Stimulated activated CD4-positive, alpha-beta T cell treated with anti-CD3 and anti-CD28 coated beads, Interleukin-4, amount 100 ng/mL, for 4 hours (primary cell): ENCODE measurements at places on chromosomes 6 and 20.

GRCh38 chr20:17958373-17959256, 10.0 kb downstream of the SNX5 start:
- DNase-seq = no peak

GRCh38 chr6:105994591-105995390, 91.3 kb upstream of the PRDM1 start:
- DNase-seq = peak; percentile 49

GRCh38 chr6:44001318-44002066, 125.8 kb downstream of the MRPL14 start:
- no peak for DNase-seq

GRCh38 chr20:4925842-4926530, 75.3 kb downstream of the SLC23A2 start:
- DNase-seq = no peak

GRCh38 chr20:9594284-9594875, 80.0 kb downstream of the LAMP5 start:
- no peak for DNase-seq

DNA sequence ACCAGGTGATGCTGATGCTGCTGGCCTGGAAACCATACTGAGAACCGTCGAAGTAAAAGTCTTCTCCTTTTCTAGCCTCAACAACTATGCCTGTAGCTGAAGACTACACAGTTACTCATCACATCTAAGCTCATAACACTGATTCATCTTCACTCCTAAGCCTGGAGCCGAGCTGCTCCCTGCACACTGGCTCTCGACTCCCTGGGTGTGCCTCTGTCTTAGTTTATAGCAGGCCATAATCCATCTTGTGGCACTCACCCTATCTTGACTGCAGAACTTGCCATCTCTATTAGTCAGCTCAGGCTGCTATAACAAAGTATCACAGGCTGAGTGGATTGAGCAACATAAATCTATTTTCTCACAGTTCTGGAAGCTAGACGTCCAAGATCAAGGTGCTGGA, 191.0 kb downstream of the UNC5CL start:
- DNase-seq = no peak

DNA sequence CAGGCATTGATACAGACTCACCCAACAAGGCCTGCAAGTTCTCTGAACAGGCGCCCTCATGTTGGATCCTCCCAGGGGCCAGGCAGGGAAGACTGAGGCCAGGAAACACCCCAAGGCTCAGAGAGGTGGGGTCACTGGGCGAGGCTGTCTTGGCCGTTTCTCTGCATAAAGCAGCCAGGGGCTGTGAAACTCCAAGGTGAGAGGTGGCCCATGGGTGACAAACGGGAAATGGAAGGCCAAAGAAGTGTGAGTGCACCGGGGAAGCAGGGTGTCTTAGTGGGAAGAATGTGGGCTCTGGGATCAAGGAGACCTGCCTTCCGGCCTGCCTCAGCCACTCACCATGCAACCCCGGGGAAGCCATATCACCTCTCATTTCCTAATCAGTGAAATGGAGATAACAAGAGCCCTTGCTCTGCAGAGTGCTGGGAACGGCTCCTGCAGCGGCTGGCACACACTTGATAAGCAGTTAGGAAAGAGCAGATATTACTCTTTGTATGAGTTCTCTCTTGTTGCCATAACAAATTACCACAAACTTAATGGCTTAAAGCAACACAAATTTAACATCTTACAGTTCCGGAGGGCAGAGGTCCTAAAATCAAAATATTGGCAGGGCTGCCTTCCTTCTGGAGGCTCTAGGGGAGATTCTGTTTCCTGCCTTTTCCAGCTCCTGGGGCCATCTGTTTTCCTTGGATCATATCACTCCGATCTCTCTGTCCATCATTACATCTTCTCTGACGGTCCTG, 168.6 kb downstream of the NFATC2 start:
- no peak for DNase-seq

- no peak for DNase-seq
These were observed 16.1 kb upstream of the ZNF76 start for GRCh38 chr6:35243386-35243958.

DNA sequence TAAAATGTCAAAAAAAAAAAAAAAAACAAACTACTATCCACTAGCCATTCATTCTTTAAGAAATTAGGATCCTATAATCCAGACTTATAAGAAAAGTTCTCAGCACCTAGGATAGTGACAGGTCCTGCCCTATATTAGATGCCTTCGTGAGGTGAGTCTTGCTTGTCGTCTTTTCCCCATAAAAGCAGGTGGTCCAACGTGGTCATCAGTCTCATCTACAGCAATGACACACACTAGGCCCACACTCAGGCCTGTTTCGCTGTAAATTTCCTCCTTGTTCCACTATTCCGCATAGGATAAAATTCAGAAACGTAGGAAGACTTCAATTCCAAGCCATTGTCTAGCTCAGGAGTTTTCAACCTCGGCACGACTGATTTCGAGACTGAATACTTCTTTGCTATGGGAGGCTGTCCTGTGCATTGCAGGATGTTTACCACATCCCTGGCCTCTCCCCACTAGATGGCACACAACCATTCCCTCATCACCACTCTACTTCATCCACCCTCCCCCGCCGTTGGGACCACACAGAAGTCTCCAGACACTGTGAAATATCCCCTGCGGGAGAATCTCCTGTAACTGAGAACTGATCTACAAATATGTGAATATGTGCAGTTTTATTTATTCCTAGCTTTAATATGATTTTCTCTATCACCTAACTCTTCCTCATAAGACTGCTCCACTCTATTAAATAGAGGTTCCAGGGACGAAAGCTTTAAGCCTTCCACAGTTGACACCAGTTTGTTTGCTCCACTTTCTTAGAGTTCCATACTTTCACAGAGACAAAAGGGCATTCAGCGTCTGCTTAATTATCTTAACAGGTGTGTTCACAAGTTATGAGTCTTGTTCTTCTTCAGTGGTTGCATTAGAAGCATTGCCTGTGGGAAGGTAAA, 346.3 kb downstream of the BMP2 start:
- DNase-seq = no peak

- DNase-seq = no peak
These were observed 246.8 kb downstream of the MYLK4 start for GRCh38 chr6:2503816-2504494.

GRCh38 chr6:166927935-166928643, 28.3 kb downstream of the RNASET2 start:
- DNase-seq = no peak

DNA sequence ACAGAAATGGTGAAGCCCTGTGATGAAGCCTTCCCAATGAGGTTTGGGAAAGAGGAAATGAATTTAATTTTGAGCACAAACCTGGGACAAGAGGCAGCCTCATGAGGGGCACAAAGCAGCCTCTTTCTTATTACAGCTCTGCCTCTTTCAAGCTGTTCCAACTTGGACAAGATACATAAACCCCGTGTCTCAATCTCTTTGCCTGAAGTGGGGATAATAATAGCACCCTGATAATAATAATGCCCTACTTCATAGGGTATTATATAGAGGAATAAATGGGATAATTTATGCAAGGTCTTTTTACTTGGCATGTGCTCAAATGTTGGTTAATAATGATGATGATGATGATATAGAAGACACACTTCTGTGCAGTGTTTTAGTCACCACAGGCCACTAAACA, 91.1 kb upstream of the PLN start:
- no peak for DNase-seq

DNA sequence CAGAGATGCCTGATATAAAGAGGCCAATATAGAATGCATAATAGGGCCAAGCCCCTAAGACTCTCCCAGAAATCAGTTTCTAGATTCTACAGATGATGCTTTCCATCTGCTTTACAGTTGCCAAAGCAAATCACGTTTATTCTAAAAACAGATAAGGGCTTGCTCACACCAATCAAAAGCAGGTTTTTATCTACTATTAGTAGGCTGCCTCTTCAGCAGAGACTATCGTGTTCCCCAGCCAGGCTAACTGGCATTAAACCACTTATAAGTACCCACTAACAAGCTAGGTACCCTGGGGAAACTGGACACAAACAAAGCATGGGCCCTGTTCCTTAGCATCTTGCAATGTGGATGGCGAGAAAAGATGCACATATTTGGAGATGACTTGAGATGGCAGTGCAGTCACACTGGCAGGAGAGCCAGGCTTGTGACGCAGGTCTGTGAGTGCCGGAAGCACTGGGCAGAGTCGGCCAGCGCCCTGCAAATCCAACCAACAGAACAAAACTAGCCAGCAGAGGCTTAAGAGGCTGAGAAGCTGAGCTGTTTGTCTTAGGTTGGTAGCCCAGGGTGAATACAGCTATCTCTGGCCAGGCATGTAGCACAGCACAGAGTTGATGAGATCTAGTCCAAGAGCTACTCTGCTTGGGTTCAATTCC, 73.4 kb downstream of the GFOD1 start:
- peak; percentile 27 for DNase-seq

- no peak for DNase-seq
These were observed 93.7 kb downstream of the ASXL1 start for GRCh38 chr20:32451682-32452461.

DNA sequence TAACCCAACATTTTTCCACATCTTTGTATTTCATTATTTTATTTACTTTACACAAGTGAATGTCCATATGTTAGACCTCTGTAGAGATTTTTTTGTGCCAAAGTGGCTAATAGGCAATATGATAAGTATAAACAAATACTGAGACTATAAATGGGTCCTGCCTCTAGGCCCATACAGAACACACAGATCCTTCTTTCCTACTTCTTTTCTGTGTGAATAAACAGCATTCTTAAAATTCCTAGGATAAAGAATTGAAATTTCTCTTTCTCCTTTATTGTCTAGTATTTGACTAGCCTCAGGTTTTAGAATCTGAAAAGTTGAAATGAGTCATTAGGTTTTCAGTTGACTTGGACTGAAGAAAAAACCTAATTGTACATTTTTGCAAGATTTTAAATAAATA, 46.3 kb upstream of the HS3ST5 start:
- DNase-seq = no peak
